ENCODE measurements at places on chromosomes 12 and 14. TPM values are rescaled to one million over a fixed set of nuclear protein-coding genes. Genes with fewer than 3 reads are reported as not detected.

The GPD1 gene
- total RNA-seq: 0.10 TPM

The CLEC4E gene
- not detected for total RNA-seq

The LRRC10 gene
- not detected for total RNA-seq

The PZP gene
- total RNA-seq: not detected

The CBLN3 gene
- total RNA-seq: 9.3 TPM

DNA sequence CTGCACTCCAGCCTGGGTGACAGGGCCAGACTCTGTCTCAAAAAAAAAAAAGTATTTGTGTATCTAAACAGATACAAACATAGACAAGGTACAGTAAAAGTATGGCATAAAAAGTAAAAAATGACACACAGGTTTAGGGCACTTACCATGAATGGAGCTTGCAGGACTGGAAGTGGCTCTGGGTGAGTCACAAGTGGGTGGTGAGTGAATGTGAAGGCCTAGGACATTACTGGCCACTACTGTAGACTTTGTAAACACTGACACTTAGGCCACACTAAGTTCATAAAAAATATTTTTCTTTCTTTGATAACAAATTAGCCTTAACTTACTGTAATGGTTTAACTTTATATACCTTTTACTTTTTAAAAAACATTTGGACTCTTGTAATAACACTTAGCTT lies 38.0 kb upstream of the EIF5 start:
- no peak for DNase-seq
- H3K27me3 ChIP-seq: peaks cover 15% of the 10 kb centered on the region
- H3K36me3 ChIP-seq: no peaks in the 10 kb centered on the region
- H3K4me1 ChIP-seq: peaks cover 4% of the 10 kb centered on the region
- H3K27ac ChIP-seq: no peak overlapping the region

GRCh38 chr14:99664058-99664936 lies 19.4 kb downstream of the HHIPL1 start:
- no peaks in the 10 kb centered on the region for H3K36me3 ChIP-seq
- no peaks in the 10 kb centered on the region for H3K4me1 ChIP-seq
- H3K27ac ChIP-seq: no peak overlapping the region
- peaks cover 20% of the 10 kb centered on the region for H3K27me3 ChIP-seq

GRCh38 chr12:90481748-90482147 lies 473.2 kb downstream of the CCER1 start:
- no peaks in the 10 kb centered on the region for H3K4me1 ChIP-seq
- no peak overlapping the region for H3K4me3 ChIP-seq
- no peak for DNase-seq
- no peak overlapping the region for H3K27ac ChIP-seq
- H3K27me3 ChIP-seq: no peaks in the 10 kb centered on the region

- no peak overlapping the region for H3K4me3 ChIP-seq
- peak; percentile 26 for DNase-seq
- H3K4me1 ChIP-seq: peaks cover 48% of the 10 kb centered on the region
- peak overlapping the region; percentile 71 for H3K27ac ChIP-seq
Observed at GRCh38 chr12:46460682-46461210, 88.2 kb upstream of the SLC38A2 start.

GRCh38 chr12:86389949-86390348 lies 133.8 kb upstream of the MGAT4C start:
- DNase-seq: no peak
- H3K27me3 ChIP-seq: no peaks in the 10 kb centered on the region
- H3K27ac ChIP-seq: no peak overlapping the region
- H3K36me3 ChIP-seq: no peaks in the 10 kb centered on the region
- no peaks in the 10 kb centered on the region for H3K4me1 ChIP-seq

DNA sequence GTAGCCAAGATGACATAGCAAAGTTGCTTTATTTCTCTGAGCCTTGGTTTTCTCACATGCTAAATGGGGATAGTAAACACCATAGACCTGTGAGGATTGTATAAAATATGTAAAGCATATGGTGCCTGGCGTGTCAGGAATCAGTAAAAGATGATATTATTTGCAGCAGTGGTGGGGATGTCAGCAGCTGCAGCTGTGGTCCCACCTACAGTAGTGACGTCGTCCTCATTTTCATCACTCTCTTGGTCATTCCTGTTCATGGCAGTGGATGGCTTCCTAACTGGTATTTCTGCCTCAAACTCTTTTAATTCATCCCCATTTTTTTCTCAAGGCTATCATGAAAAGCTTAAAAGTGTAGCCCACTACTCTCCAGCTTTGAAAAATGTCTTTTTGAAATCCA lies 12.1 kb downstream of the BMAL2 start:
- no peak overlapping the region for H3K4me3 ChIP-seq
- no peak for DNase-seq
- peaks cover 8% of the 10 kb centered on the region for H3K27me3 ChIP-seq
- no peaks in the 10 kb centered on the region for H3K4me1 ChIP-seq
